ENCODE measurements at places on chromosomes 6 and 20.
A peak's percentile ranks its signal among the peaks of the same experiment; 100 is the strongest.

GRCh38 chr6:67009818-67010217 is 1302.8 kb upstream of the EYS start:
- DNase-seq = no peak

DNA sequence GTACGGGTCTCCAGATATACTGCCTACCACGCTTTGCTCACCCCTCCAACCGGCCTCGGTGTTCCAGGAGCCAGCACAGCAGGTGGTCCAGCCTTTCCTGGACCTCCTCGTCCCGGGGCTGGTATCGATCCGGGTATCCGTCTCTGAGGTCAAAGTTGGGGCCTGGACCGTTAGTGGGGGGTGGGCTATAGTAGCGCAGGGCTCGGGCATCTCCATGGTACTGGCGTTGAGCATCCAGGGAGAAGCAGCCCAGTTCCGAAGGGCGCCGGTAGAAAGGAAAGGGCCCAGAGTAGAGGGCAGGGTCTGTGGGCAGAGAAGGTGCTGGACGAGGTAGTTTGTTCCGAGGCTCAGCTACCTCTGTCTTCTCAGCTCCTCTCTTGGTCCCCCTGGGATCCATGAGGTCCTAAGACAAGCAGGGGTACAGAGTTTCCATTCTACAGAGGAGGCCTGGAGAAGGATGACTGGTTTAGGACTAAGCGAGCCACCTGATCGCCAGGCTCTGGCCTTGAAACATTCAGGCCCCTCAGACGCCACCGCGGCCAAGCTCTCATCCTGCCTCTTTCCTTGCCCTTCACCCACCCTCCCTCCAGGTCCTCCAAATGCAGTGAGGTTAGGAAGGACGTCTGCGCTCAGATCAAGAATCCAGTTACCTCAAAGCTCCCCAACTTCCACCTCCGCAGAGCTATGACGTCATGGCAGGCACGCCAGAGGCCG is 502 bp downstream of the DXO start:
- no peak for DNase-seq

GRCh38 chr20:49515586-49515985 is 33.1 kb upstream of the KCNB1 start:
- DNase-seq = no peak

DNA sequence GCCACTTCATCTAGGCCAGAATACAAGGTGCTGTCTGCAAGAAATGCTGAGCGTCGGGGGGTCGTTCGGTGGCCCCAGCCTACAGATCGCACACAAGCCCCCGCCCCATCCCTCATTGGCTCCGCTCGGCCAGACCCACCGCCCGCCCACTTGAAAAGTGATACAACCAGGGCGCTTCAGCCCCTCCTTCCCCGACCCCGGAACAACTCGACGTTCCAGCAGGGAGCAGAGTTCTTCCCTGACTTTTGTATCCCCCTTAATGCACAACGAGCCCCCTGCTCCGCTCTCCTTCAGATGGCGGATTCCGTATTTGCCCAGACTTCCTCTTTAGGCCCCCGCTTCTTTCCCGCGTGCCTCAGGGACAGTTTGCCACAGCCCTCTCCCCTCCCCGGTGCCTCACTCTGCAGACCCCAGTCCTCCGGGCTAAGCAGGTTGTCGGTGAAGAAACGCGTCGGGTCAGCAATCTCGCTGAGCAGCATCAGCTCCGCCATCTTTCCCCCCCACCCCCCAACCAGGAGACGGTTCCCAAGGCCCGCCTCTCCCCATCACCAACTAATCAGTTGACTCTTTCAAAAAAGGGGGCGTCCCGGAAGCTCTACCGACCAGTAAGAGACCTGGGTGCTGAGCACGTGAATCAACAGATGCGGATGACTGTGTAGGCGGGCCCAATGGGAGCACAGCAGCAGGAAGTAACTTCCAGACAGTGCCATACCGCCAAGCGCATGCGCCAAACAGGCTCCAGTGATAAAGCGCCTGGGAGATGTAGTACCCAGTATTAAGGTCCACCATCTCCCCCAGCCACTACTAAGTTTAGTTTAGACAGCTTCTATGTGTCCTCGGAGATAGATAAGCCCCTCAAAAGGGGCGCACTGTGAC is at the start of gene ATF6B:
Gene ATF6B (minus strand): TSS at position 530 of the 876 bp plus-strand sequence. CDS start 39 bp downstream, at position 491.
- peak; percentile 96 for DNase-seq

- DNase-seq = no peak
These were observed 51.2 kb downstream of the C6orf52 start for GRCh38 chr6:10643201-10643651.

DNA sequence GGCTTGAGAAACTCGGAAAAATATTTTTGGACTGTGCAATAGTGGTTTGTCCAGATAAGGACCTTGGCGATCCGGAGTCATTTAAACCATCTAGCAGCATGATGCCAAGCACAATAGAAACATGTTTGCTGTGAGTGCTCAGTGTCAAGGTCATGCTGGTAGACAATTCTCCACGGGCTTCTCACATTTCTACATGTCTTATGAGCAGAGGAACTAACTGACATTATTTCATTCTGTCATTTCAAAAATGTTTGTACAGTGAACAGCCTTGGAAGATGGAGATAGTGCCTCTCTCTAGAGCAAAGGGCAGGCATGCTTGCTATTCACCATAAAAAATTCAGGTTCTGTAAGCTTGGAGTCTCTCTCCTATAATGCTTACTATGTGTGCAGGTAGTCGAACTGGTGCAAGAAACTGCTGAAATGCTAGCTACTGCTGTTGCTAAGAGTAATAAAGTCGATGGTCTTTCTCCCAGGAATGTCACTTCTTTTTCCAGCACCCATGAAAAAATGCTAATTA is 25.4 kb upstream of the CCN2 start:
- DNase-seq = peak; percentile 40

GRCh38 chr6:158769234-158769770 is 49.9 kb downstream of the EZR start:
- no peak for DNase-seq

- DNase-seq = peak; percentile 58
These were observed 66.6 kb upstream of the CTNNBL1 start for GRCh38 chr20:37627060-37627766.

DNA sequence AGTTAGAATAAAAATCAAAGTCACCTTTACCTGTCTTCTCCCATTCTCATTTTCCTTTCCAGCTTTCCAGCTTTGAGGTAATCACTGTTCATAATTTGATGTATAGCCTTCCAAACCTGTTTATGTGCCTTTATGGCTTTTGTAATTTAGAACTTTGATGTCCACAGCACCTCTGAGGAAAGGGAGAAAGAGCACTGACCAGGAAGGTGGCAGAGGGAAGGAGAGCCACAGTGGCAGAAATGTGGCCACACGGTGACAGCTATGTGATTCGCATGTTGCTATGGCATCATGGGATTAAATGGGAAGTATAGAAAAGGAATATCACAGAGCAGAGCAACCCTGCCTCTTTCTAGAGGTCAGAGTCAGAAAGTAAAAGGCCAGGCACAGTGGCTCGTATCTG is 51.7 kb upstream of the PLCG1 start:
- DNase-seq = no peak

- DNase-seq = no peak
These were observed 314.6 kb downstream of the ZFAND3 start for GRCh38 chr6:38133932-38134703.

GRCh38 chr20:56417911-56418310 is 5.9 kb downstream of the CASS4 start:
- no peak for DNase-seq

- no peak for DNase-seq
These were observed 86.2 kb upstream of the THBS2 start for GRCh38 chr6:169339731-169340309.

- DNase-seq = no peak
These were observed 73.8 kb downstream of the SASH1 start for GRCh38 chr6:148416330-148416965.

DNA sequence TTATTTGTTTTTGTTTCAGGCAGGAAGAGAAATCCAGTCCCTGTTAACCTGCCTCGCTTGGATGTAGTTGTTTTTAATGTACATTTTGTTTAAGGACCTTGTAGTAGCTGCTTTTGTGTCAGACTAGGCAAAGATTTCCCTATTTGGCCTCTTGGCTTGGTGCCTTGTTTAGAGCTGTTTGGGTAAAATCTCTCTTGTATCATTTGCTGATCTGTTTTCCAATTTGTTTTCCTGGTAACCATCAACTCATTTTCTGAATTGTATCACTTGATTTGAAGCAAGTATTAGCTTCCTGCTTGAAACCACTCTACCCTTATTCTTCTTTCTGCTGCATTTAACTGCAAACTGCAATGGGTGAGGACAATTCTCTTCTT is 160.7 kb downstream of the ZFAND3 start:
- DNase-seq = no peak

DNA sequence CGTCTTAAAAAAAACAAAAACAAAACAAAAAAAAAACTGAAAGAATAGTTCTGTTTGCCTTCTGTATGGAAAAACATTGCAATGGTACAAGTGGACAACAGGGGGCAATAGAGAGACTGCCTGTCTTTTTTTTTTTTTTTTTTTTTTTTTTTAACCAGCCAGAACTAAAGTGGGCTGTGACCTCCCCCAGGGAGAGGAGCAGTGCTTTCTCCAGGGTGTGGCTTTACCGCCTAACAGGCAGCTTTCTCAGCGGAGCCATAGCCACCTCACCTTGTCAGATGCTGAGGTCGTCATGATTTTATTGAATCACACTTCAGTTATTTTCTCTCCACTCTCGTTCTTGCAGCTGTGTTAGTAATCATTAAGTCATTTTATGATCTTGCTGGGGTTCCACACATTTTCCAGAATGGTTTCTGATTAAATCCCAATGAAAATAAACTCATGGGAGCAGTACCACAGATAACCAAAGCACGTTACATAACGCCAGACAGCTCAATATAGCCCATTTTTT is 78.4 kb downstream of the GMPR start:
- peak; percentile 73 for DNase-seq

DNA sequence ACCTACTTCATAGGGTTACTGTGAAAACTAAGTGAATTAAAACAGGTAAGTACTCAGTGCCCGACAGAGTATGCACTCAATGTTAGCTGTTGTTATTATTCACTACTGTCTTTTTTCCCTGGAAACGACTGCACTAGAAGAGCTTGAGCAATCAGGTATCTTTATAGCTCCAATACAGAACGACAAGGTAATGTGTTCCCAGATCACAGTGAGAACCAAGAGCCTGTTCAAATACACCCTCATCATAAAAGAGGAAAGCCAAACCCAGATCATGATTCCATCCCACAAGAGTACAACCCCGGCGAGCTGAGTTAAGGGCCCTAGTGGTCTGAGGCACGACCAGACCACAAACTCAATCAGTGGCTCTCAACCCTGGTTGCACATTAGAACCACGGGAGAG is 9.8 kb downstream of the MRPS18A start:
- no peak for DNase-seq

DNA sequence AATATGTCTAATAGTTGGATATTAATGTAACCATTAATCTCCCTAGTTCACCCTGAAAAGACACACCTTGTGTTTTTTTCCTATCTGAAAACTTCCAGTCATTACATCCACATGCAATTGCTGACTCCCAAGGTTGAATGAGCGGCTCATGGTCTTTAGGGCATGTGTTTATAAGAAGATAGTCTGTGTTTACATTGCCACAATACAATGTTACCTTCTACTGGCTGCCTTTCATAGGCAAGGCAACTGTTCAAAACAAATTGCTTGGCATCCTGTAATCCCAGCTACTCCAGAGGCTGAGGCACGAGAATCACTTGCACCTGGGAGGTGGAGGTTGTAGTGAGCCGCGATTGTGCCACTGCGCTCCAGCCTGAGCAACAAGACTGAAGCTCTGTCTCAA is 86.8 kb upstream of the SHLD1 start:
- no peak for DNase-seq

DNA sequence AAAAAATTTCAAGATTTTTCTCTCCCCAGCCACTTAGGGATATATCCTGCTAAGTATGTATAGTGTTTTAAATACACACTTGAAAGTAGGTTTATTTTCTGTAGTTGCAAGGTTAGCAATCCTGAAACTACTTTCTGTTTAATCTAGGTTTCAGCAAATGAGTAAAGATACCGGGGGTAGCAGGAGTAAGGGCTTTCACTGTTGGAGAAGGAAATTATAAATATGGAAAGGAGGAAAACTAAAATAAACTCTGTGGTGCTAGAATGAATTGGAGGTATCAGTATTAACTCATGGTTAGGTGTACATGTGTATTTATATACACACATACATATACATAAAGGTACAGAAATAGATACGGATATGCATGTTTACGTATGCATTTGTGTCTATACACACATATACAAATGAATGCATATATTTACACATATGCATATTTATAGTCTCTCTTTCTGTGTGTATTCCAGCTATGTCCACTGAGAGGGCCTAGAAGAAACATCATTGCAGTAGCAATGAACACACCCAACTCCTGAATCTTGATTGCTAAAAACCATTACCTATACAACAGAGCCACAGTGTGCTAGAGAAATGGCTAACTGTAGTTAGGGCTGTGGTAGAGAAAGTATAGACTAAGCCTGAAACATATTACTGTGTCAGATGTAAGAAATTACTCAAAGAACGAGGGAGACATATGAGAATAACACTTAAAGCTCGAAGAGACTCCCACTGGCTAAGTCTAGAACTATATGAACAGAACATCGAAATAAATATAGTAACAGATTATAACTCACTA is 95.9 kb upstream of the EMILIN3 start:
- no peak for DNase-seq

GRCh38 chr20:50670126-50670862 is 21.0 kb downstream of the RIPOR3 start:
- DNase-seq = peak; percentile 68

- peak; percentile 47 for DNase-seq
These were observed 674 bp downstream of the NRSN1 start for GRCh38 chr6:24126586-24127192.

DNA sequence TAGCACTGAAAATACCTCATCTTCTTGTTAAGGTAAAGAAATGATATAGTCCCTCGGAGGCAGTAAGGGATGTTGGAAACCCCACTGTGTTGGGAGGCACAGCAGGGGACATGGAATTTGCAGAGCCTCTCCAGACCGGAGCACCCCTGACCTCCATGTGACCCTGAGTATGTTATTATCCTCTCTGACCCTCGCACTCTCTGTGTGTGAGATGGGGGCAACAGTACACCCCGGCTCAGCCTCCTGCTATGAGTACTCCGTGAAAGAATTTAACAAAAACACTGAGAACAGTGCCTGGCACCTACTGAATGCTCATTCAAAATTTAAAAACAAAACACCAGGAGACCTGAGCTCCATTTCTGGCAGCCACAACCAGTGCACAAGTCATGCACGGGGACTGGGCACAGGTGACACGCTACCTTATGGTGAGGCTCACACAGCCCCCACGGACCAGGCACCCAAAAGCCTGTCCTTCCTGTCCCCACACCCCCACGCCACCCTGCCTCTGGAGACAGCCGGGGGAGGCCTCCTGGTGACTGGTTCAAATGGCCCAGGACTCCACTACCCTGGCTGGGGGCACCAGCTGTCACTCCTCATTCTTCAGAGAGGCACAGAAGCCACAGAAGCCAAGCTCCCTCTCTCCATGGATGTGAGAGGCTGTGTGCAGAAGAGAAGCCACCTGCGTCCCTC is 6.1 kb downstream of the NINL start:
- DNase-seq = no peak

- no peak for DNase-seq
These were observed 30.8 kb downstream of the SLC2A10 start for GRCh38 chr20:46740214-46740609.

- no peak for DNase-seq
These were observed 253.4 kb upstream of the KCNG1 start for GRCh38 chr20:51276296-51276695.
